ENCODE measurements at places on chromosomes 13 and 19.

DNA sequence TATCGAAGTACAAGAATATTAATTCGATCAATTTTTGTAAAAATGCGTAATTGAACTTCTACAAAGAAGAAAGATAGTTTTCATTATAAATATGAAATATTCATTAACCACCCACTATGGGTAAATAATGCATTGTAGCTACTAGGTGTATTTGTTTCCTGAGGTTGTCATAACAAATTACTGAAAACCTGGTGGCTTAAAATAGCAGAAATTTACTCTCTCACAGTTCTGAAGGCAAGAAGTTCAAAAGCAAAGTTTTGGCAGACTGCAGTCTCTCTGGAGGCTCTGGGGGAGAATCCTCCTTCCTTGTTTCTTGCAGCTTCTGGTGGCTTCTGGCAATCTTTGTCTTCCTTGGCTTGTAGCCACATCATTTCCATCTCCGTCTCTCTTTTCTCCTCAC, 99.2 kb upstream of the MIR17HG start:
- no peak for DNase-seq

DNA sequence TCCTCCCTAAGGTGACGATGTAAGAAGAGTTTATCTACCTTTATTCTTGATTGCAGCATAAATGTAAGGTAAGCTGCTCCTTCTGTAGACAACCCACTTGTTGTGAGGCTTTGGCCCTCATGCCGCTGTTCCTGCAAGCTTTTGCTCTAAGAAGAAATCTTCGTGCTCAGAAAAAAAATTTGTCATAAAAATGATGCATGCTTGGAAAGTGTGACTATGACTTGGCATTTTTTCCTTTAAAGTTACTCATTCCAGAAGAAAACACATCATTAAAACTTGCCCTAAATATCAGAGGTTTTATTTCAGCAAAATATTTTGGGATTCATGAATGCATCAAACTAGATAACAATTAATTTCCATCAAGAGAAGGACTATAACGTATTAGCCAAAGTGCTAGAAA, 39.8 kb downstream of the KCTD12 start:
- peak; percentile 11 for DNase-seq

GRCh38 chr13:21529146-21529893, 70.2 kb upstream of the ZDHHC20 start:
- DNase-seq = peak; percentile 13

- DNase-seq = peak; percentile 43
These were observed 7.1 kb downstream of the LIPE start for GRCh38 chr19:42420055-42420544.

GRCh38 chr13:111129465-111130115, 14.5 kb downstream of the ARHGEF7 start:
- DNase-seq = no peak

GRCh38 chr13:61728471-61728870, 312.8 kb upstream of the PCDH20 start:
- DNase-seq = no peak

DNA sequence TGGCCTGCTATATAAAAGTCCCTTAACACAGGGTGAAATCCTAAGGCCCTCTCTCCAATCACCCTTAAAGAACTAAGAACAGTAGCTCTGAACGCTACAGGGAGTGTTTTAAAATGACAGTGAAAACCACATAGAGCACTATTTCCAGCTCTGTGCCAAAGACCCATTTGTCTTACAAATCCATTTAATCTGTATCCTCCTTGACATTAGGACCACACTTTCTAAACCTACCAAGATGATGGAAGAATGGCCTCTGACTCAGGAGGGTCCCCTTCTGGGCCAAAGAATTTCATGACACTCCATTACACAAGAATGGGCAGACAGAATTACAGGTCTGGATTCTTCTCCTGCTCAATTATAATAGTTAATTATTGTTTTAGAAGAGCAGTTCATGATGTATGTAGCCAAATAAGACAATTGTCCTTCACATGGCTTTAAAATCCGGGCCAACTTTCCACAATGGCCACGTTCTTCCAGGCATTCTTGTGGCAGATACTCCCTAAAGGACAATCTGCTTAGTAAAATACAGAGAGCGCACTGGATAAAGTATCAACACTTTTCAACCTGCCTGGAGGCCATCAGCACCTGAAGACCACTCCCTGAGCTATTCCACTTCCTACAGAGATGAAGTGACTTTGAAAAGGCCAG, 61.0 kb downstream of the STK24 start:
- no peak for DNase-seq

DNA sequence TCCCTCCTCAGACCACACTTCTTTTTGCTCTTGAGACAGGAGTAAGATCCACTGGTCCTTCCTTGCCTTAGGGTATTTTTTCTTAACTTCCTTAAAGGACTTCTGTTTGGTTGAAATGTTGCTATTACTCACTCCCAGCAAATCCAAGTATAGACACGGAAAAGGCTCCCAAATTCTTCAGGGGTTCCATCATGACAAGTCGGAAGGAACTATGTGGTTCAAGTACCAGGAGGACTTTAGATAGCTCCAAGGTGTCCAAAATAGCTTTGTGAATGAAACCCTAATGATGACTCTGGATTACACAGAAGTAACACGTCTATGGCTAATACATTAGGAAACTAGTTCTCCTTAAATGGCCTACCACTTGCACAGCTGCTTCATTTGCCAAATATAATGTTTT, 238.7 kb downstream of the KCTD12 start:
- peak; percentile 68 for DNase-seq
